Hematopoietic multipotent progenitor cell treated with erythropoietin and hydrocortisone succinate and interleukin-3 and kit ligand, for 4 days (in vitro differentiated cells): ENCODE measurements at places on chromosomes 3 and 15.
A peak's percentile ranks its signal among the peaks of the same experiment; 100 is the strongest.

GRCh38 chr15:75201616-75202250, at the start of gene C15orf39:
Gene C15orf39 (plus strand): TSS chr15:75201882. CDS start chr15:75206049, 4,167 bp downstream.
- peak; percentile 90 for DNase-seq

- DNase-seq, result no peak
These were observed 5.1 kb upstream of the FLNB start for GRCh38 chr3:58003093-58003492.

GRCh38 chr3:36393563-36393962, 13.3 kb downstream of the STAC start:
- peak; percentile 48 for DNase-seq

DNA sequence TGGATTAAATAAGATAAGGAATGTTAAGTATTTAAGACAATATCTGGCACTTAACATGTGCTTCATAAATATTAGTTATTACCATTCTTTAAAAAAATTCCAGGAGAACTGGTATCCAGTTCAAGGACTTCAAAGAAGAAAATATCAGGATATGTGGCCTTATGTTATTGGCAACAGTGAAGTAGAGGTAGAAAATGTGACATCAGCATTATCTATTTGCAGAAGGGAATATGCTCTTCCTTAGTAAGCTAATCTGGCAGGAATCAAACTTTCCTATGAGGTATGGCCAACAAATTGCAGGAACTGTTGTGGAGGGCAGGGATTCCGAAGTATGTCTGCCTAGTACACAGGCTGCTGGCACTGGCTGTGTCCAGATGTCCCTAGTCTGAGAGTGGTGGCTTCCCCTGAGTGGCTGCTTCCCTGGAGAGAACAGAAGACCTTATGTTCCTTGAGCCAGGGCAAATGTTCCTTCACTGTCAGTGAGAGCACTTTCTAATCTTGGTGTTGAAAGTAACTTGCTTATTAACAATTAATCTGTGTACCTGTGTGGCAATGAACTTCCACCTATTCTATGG, 351.7 kb upstream of the THRB start:
- DNase-seq, result no peak

GRCh38 chr15:73321496-73322450, 47.0 kb downstream of the HCN4 start:
- no peak for DNase-seq

GRCh38 chr3:107265526-107265925, 111.7 kb upstream of the CCDC54 start:
- no peak for DNase-seq

DNA sequence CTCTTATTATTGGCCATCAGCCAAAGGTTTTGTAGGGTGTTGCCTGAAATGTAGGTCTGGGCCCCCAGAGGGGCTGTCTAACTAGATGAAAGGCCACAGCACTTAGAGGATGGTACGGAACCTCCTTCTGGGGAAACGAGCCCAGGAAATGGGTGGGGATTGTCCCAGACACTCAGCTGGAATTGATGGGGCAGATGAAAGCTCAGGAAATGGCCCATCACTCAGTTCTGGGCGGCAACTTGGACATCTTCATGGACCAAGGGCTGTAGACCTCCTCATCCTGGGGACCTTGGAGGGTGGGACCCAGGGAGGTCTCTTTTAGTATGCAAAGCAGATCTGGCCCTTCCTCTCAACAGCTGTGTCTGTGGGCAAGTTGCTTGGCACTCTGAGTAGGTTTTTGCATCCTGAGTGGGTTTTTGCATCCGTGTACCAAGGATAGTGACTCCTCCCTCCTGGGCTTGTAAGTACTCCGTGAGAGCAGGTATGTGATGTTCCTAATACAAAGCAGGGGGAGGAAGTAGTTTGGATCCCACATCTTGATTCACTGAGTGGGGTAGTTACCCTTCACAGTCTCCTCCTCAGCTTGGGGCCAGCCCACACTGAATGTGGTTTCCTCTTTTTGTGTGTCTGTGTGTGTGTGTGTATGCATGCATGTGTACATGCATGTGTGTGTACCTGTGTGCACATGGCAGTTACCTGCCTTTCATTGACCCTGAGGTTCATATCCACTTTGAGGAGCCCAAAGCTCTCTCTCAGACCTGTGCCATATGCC, 292.0 kb downstream of the RPLP1 start:
- DNase-seq, result no peak

- DNase-seq, result no peak
These were observed 104.3 kb downstream of the CMSS1 start for GRCh38 chr3:99921986-99922385.

DNA sequence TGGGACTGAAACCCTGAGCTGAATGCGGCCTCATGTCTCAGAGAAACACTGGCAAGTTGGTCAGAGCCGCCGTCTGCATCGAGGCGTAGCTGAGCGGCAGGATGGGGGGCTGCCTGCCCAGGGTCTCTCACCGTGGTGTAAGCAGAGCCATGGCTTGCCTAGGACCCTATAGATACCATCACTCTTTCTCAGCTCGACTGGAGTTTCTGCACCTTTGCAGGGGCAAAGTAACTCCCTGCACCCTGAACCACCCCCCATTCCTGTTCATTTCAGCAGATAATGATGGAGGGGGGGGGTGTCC, 28.4 kb upstream of the NR2E3 start:
- no peak for DNase-seq

- peak; percentile 100 for DNase-seq
These were observed at the start of the genes BTD and HACL1 for GRCh38 chr3:15601399-15602145. Gene BTD (plus strand): TSS chr3:15601745. CDS start chr3:15635440, 33,695 bp downstream. Gene HACL1 (minus strand): TSS chr3:15601569. CDS start chr3:15601463, 106 bp downstream.

DNA sequence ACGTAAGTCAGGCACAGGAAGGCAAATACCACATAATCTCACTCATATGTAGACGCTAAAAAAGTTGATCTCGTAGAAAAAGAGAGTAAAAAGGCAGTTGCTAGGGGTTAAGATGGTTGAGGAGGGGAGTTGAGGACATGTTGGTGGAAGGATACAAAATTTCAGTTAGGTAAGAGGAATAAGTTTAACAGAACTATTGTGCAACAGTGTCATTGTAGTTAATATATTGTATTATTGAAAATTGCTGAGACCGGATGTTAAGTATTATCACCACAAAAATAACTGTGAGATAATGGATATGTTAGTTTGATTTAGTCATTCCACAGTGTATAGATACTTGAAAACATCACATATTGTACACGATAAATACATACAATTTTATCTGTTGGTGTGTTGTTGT, 139.1 kb downstream of the ADAMTSL3 start:
- no peak for DNase-seq

DNA sequence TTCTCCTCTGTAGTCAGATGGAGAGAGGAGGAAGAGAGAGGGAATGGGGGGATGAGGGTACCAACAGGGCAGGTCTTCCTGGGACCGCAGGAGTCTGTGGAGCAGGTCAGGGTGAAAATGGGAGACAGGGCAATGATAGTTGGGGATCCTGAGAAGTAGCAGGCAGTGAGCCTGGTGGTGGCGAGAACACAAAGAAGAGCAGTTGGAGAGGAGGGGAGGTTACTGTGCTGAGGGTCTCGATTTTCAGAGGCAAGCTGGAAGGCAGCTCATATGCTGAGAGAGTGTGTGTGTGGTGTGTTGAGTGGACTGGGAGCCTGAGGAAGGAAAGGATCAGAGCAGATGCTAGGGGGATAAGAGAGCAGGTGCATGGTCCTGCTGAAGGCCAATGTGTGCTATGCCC, 2.1 kb upstream of the DOCK3 start:
- DNase-seq, result no peak

DNA sequence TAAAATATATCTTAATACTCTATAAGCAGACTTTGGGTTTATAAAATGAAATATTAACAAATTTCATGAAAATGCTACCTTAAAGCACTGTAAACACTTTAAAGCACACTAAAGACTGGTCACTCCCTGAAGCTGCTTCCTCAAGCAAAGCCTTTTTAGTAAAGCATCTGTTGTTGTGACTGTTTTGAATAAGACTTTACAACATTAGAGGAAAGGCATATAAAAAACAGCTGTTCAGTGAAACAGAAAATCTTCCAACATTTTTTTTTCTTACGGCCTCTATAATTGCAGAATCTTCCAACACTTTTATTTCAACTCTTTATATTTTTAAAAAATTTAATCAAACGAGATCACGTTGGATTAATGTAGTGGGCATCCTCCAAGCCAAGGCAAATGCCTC, 48.1 kb downstream of the GRK7 start:
- DNase-seq, result no peak

DNA sequence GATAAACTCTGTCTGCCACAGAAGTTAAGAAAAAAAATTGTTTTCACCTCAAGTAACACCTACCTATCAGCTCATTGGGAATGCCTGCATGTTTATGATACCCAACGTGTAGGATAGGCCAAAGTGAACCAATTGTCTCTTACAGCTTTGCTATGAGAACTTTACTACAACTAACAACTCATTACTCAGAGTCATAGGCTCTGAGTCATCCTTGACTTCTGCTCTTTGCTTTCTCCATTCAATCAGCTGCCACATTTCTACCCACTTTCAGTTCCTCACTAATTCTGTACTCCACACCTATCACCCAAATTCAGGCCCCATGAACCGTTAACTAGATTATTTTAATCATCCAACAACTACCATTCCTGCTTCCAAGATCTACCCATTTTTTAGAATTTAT, 843.9 kb downstream of the TUSC7 start:
- DNase-seq, result no peak

GRCh38 chr3:38283810-38284755, 2.0 kb downstream of the SLC22A14 start:
- DNase-seq, result no peak

DNA sequence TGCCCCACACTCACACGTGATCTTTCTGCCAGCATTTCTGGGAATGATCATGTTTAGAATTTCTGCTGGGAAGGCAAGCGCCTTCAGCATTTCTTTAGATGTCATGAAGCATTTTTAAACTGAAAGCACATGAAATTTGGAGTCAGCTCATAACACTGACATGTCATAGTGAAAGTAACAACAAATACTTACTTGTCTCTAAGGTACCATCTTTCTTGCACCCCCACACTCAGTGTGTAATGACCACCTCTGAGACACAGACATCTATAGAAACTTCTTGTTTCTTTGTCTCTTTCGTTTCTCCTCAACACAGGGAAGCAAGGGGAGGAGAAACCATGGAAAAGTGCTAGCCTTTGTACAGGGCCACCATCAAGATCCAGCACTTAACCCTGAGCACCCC, 171.7 kb downstream of the RORA start:
- no peak for DNase-seq

DNA sequence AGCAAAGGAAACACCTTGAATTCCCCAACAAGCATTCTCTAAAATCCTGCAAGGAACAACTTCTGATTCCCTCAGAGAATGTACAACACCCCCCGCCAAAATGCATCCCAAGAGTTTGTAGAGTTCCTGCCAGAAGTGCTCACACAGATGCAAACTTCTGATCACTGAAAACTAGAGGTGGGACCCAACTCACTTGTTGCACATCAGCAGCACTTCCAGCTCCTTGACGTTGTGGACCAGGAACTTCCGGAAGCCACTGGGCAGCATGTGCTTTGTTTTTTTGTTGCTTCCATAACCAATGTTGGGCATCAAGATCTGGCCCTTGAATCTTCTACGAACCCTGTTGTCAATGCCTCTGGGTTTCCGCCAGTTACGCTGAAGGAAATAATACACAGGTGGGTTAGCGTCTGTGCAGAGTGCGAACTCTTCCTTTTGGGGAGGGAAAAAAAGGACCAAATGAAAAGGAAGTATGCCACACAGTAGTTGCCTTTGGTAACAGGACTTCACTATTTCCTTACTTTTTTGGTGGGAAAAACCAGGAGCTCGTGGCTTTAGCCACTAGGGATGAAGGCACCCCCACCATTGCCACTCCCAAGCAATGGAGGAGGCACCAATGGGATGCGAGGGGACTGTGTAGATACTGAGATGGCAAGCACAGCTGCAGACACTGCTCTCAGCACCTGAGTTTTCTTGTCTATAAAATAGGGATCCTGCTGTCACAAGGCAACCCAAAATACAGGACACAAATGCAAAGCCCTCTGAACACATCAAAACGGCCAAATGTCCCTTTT, 2.0 kb downstream of the RPL32 start:
- peak; percentile 38 for DNase-seq

DNA sequence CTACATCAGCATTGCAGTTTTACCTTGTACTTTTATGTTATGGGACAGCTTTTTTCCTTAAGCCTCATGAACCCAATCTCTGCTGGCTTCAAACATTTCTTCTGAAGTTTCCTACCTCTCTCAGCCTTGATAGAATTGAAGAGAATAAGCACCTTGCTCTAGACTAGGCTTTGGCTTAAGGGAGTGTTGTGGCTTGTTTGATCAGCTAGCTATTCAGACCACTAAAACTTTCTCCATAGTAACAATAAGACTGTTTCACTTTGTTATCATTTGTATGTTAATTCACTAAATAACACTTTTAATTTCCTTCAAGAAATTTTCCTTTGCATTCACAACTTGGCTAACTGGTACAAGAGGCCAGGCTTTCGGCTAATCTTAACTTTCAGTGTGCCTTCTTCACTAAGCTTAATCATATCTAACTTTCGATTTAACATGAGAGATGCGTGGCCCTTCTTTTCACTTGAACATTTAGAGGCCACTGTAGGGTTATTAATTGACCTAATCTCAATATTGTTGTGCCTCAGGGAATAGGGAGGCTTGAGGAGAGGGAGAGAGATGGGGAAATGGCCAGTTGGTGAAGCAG, 8.1 kb upstream of the TIGIT start:
- DNase-seq, result no peak

GRCh38 chr3:46878781-46879436, 1.4 kb downstream of the PTH1R start:
- no peak for DNase-seq

DNA sequence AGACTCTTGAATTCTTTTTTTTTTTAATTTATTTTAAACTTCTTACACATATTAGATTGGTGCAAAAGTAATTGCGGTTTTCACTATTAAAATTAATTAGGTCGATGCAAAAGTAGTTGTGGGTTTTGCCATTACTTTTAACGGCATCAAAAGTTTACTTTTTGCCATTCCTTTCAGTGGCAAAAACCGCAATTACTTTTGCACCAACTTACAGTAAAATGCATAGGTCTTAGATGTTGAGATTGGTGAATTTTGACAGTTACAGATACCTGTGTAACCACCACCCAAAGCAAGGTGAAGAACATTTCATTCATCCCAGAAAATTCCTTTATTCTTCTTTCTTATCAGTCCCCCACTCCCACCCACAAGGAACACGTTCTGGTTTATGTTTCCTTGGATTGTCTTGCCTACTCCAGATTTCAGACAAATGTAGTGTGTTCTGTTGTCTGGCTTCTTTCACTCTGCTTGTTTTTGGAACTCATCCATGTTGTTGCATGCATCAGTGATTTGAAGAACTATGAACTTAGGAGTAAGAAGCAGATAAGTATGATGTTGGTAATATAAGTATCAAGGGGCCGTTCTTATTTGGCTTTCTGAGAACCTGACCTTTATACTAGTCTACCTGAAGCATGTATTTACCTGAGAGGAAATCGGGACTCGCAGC, 198.4 kb upstream of the UBE2E1 start:
- DNase-seq, result no peak

DNA sequence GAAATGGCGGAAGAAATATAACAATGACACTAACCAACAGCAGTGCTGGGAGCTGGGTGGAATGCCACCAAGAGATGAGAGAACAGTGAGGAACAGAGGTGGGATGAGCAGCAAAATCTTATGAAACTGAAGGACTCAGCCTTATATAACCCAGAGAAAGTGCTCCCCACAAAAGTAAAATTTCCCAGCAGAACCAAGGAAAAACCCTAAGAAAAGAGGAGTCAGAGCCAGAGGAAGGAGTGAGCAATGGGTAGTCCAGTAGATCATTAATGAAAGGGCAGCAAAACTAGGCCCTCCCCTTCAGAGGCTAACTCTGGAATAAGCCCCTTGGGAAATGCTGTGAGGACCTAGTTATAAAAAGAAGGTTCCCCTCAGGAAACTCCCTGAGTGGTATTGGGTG, 24.7 kb upstream of the UBE2E1 start:
- DNase-seq, result no peak
